ENCODE measurements at places on chromosomes 11 and 22.
A peak's percentile ranks its signal among the peaks of the same experiment; 100 is the strongest.

- no peak for DNase-seq
These were observed 6.3 kb upstream of the OSM start for GRCh38 chr22:30272781-30273601.

GRCh38 chr11:74739546-74740270, 8.5 kb upstream of the CHRDL2 start:
- DNase-seq, result no peak

GRCh38 chr11:25734591-25735211, 597.2 kb upstream of the ANO3 start:
- no peak for DNase-seq

GRCh38 chr11:96143041-96143521, 199.9 kb downstream of the MAML2 start:
- no peak for DNase-seq

- no peak for DNase-seq
These were observed 223.3 kb upstream of the ISX start for GRCh38 chr22:34842630-34843029.

GRCh38 chr22:22684580-22685561, 40.5 kb downstream of the GGTLC2 start:
- DNase-seq, result no peak

DNA sequence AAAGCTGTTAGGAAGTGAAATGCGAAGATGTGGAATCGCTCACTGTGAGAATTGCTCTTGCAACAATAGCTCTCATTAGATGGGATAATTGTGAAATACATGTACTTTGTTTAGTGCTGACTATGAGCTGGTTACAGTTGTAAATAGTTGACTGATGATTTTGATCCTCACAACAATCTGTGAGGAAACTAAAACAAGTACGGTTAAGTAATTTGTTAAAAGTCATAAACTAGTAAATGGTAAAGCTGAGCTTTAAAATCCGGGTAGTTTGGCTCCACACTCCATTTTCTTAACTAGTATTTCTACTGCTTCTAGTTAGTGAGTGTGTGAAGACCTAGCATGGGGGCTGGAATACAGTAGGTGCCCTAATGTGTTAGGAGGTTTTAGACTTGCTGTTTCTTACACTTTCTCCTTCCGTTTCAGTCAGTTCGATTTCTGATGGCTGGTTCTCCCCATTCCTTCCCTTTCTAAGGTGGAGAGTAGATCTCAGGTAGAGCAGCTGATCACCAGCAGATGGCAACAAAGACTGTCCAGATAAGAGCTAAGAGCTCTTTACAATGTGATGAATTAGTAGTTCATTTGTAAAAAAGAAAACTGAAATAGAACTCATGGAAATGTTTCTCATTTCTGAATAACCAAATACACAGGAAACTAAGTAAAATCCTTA, 16.3 kb upstream of the CYP2R1 start:
- no peak for DNase-seq

DNA sequence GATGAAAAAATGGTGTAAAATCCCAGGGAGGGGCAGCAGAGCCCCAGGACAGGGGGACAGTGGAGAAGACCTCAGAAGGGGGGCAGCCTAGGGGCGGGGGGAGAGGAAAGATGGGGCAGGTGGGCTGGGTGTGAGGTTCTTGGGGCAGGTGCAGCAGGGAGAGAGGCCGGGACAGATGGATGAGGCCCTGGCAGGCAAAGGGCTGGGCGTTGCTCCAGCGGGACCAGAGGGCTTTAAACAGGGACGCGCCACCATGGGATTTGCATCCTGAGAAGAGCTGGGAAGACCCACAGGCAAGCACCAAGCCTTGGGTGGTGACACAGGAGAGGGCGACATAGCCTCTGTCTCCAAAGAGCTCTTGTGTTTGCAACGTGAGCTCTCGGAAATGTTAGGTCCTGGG, 1342.8 kb downstream of the TBC1D22A start:
- DNase-seq, result no peak

DNA sequence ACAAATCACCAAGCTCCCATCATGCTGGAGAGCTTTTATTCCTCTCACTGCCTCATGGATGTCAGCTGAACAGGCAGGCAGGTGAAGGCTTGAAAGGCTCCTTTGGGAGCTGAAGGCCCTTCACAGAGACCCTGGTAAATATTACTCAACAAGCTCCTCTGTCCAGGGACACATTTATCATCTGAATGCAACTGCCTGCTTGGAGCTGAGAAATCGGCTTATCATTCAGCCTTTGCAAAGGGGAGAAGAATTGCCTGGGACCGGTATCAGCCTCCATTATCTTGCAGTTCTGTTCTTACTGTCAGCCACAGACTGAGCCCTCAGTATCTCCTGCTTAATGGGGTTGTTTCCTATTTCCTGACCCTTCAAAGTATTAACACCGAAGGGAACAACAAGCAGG, 113.8 kb upstream of the PITPNB start:
- DNase-seq, result no peak

- no peak for DNase-seq
These were observed 91.9 kb downstream of the FAM168A start for GRCh38 chr11:73506038-73506437.

DNA sequence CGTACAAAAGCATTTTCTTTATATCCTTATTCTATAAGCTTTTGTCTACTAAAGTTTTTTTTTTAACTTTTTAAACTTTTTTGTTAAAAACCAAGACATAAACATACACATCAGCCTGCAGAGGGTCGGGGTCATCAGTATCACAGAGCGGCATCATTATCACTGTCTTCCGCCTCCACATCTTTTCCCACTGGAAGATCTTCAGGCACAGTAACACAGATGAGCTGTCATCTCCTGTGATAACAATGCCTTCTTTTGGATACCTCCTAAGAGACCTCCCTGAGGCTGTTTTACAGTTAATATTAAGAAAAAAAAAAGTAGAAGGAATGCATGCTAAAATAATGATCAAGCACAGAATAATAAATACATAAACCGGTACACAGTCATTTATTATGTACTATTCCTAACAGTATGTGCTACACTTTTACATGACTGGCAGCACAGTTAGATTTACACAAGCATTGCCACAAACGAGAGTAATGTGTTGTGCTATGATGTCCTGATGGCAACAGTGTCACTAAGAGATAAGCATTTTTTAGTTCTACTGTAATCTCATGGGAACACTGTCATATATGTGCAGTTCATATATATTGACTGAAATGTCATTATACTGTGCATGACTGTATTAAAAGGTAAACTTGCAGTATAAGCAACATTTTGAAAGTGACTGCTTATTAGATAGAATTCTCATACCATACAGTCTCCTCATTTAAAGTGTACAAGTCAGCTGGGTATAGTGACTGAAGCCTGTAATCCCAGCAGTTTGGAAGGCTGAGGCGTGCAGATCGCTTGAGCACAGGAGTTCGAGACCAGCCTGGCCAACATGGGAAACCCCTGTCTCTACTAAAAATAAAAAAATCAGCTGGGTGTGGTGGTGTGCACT, 58.6 kb downstream of the KDM2A start:
- DNase-seq, result no peak

GRCh38 chr11:78432058-78432515, 14.5 kb upstream of the GAB2 start:
- DNase-seq, result no peak

GRCh38 chr11:45022294-45023064, 71.8 kb upstream of the TP53I11 start:
- no peak for DNase-seq

DNA sequence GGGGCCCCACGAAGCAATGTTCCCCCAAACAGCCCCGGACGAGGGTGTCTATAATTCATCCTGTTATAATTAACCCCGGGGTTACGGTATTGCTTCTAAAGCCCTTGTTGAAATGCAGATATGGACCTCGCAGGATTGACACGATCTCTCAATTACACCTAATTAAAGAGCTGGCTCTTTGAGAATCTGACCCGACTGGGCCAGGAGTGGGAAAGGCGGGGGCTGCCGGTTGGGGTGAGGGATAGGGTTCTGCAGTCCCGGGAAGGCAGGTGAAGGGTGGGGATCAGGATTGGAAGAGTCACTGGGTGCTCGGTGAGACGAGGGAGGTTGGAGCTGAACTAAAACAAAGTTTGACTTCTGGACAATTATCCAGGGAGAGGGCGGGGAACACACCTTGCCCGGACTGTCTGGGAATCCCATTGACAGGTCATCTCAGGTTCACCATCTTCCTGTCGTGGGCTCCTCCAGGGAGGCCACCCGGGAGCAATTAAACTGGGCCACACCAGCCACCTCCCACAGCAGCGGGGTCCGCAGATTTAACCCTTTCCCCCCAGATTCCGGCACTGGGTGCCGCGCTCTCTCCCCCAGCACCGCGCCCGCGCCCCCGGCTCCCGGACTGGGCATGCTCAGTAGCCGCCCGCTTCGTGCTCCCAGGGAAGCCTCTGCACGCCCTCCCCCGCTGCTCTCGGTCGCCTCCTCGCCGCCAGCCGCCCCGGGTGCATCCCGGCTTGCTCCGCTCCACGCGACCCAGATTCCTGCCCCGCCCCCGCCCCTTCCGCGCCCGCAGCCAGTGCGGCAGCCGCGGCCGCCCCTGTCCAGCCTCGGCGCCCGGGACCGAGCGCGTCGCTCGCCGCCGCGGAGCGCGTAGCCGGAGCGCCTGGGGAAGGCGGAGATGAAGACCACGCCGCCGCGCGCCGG, at the start of gene ELMOD1:
Gene ELMOD1 (plus strand): TSS at position 688 of the 918 bp plus-strand sequence. CDS start 27,043 bp downstream, outside the sequence.
- peak; percentile 4 for DNase-seq

GRCh38 chr11:22163394-22163797, 29.5 kb upstream of the ANO5 start:
- no peak for DNase-seq
